ENCODE measurements at places on chromosomes 3 and 15. TPM values are rescaled to one million over a fixed set of nuclear protein-coding genes. Genes with fewer than 3 reads are reported as not detected.

DNA sequence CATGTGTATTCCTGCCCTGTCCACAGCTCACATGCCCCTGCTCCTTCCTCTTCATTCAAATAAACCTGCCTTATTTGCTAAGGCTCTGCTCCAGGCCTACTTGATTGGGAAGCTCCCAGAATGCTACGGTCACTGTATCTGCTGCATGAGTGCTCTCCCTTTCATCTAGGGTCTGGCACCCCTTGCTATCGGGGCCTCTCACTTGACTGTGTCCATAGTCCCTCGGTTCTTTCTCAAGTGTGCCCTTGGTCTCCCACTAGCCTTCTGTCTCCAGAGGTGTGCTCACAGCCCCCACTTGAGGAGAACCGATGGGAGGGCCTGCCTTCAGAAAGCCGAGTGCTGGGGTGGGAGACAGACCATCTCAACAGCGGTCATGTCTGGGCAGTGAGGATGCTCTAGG is 57.4 kb upstream of the NMNAT3 start:
- no peak for DNase-seq

- DNase-seq: no peak
These were observed 145.9 kb downstream of the SHQ1 start for GRCh38 chr3:72702390-72702789.

GRCh38 chr3:129658110-129658843 is 51.8 kb upstream of the PLXND1 start:
- no peak for DNase-seq

GRCh38 chr3:188687389-188687788 is 484.4 kb upstream of the TPRG1 start:
- no peak for DNase-seq

The CCK gene
- total RNA-seq: 2.2 TPM
